DMS53 (cell line): ENCODE measurements at places on chromosomes 2 and 18.

DNA sequence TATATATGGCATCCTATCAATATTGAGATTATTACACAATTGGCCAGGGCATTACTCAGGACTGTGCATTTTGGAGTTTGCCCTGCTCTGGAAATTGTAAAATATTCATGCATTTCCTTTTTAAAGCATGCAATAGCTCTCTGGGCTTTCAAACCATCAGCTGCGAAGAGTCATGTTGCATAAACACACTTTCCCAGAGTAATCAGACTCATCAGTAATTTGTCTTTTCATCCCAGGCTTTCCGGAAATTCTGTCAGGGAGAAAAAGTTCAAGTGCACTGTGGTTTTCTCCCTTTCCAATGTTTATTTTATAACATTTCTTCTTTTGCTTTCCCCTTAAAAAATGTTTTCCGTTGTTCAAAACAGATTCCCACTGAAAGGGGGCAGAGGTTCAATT, 38.9 kb upstream of the FHL2 start:
- DNase-seq, result peak; percentile 65

- peak; percentile 79 for DNase-seq
Measured at GRCh38 chr2:120346667-120347358, 877 bp downstream of the INHBB start.

DNA sequence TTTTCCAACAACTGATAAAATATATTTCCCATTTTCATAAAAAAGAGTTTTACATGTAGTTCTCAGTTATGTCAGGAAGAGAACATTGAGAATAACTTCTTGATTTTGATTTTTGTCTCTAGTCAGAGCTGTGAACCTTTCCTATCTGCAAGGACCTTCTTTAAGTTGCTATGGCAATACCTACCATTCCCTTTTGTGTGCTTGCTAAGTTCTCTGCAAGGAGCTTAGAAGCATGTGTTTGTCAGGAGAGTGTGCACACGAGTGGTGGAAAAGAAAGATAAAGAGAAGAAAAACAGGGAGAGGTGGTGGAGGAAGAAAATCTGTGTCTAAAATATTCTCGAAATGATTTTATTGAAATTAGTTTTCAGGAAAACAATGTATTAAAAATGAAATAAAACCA, 140.3 kb upstream of the SLC8A1 start:
- no peak for DNase-seq

- no peak for DNase-seq
Measured at GRCh38 chr2:67560771-67561456, 163.8 kb downstream of the ETAA1 start.

- peak; percentile 92 for DNase-seq
Measured at GRCh38 chr2:237715459-237715947, 83.1 kb upstream of the RBM44 start.

DNA sequence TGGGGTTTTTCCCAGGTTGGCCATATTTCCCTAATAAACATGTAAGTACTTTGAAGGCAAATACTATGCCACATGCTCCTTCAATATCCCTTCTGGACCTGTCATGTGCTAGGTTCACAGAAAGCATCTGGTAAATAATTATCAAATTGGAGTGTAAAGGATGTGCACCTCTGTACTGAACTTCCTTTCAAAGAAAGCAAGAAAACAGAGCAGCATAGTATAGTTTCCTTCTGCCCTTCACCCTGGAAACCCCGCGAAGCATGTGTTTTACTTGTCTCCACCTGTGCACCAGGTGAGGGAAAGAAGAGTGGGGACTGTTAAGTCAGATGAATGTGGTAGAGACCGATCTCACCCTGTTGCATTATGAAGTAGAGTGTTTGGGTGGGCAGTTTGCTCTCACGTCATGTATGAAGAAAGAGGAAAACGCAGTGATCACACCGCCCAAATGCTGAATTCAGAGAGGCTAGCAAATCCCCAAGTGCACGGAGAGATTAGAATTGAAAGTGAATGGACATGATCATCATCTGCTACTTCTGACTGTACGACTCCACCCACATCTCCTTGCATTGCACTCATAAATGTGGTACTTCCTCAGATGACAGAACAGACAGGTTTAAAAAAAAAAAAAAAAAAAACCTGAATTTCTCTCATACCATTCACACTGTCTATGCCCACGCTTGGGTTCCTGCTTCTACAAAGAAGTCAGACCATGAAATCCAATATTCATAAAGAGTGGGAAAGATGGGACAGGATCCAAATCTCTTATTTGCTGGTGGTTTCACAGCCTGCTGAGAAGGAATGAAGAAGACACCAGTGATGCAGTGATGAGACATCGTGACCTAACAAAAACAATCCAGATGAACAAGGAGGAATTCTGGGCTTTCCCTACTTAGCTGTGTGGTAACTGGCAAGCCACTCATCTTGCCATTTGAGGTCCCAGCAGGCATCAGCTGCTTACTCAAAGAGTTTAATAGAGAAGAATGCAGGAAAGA, 448.6 kb downstream of the BCL11A start:
- DNase-seq, result no peak
